ENCODE measurements at places on chromosomes 13 and 19.
A peak's percentile ranks its signal among the peaks of the same experiment; 100 is the strongest.

GRCh38 chr19:18807861-18808331 lies 16.8 kb upstream of the COMP start:
- DNase-seq: no peak

DNA sequence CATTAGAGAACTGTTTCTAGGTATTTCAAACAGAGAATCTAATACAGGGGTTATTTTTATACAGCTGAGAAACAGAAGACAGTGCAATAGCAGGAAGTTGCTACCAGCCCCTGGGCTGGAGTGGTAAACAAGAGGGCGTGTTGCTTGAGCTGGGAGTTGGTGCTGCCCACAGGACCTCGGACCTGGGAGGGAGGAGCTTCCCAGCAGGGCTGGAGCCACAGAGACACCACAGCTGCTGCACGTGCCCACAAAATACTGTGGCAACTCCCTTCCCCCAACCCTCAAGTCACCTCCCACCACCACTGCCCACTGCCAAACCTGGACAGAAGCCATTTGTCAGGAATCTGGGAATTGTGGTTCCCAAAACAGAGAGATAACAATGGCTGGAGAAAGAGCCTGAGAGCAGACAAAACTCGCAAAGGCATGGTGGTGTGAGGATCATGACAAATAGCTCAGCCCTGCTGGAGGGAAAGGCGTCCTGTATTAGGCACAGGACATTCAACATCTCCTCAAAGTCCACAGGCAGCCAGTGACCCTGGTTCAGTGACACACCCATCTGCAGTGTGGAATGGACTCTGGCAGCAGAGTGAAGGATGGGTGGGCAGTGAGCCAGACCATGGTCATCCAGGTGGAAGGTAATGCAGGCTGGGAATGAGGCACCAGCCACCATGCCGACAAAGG lies 57.2 kb downstream of the SPATA13 start:
- DNase-seq: peak; percentile 57

- no peak for DNase-seq
Measured at GRCh38 chr13:101272886-101273285, 143.4 kb downstream of the NALCN start.

GRCh38 chr13:93502987-93503615 lies 276.5 kb downstream of the GPC6 start:
- DNase-seq: no peak

- DNase-seq: no peak
Measured at GRCh38 chr13:54799621-54800226, 1771.1 kb downstream of the OLFM4 start.

DNA sequence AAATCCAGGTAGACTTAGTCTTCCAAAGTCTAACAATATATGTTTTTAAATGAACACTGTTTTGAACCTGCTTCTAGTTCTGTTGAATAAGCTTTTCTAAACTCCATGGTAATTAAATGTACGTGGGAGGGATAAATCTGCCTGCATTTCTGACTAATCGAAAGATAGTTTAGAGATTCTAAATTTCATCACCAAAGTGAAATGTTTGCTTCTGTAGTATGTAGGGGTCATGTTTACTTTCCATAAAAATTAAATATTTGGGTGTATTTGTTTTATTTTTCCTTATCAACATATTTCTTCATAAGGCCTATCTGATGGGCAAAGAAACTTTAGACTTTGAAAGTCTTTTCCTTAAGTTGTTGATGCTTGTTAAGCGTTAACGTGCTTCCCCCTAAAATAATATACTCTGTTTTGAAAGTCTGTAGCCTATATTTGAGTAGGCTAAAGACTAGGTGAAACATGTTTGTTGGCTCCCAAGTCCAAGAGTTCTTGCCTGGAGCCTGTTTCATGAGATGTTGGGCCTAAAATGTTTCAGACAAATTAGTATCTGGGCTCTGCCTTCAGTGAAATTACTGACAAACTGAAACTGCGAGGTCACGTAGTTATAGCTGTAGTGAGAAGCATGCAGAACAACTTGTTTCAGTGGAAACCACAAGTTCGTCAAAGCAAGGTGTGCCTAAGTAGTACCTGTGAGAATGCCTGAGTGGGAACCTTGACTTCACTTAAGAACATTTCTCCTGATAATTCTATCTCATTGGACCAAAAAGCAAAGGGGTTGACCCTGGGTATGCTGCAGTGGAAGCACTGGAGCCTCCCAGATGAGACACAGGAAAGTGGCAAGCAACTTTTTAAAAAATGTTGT lies 126.2 kb downstream of the LMO7 start:
- DNase-seq: peak; percentile 71

DNA sequence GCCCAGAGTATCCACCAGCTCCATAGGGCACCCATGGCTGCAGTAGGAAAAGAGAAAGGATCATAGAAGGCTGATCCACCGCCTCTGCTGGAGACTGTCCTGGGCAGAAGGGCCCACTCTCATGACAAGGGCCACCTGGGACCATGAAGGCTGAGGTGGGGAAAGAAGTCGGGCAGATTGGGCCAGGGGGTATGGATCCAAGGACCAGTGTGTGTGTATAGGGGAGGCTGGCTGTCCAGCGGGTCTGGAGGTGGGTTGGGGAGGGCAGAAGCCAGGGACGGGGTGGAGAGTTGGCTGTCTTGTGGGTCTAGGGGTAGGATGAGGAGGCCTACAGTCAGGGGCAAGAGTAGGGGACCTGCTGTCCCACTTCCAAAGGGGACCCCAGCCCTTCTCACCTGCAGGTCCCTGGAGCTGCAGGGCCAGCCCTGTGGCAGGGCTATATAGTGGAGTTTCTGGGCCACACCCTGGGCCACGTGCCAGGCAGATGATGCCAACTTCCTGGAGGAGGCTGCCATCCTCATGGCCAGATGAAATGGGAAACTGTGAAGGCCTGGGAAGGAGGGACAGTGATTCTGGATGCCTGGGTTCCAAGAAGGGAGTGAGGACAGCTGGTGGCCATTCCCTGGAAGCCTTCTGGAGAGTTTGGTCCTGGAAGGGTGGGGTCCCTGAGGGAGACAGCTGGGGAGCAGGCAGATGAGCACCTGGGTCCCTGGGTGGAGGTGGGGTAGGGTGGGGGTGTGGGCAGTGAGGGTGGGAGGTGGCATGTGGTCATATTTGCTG lies at the start of gene FCGBP:
Gene FCGBP, minus strand, starts transcription at position 51 of the 780 bp plus-strand sequence.
- no peak for DNase-seq

DNA sequence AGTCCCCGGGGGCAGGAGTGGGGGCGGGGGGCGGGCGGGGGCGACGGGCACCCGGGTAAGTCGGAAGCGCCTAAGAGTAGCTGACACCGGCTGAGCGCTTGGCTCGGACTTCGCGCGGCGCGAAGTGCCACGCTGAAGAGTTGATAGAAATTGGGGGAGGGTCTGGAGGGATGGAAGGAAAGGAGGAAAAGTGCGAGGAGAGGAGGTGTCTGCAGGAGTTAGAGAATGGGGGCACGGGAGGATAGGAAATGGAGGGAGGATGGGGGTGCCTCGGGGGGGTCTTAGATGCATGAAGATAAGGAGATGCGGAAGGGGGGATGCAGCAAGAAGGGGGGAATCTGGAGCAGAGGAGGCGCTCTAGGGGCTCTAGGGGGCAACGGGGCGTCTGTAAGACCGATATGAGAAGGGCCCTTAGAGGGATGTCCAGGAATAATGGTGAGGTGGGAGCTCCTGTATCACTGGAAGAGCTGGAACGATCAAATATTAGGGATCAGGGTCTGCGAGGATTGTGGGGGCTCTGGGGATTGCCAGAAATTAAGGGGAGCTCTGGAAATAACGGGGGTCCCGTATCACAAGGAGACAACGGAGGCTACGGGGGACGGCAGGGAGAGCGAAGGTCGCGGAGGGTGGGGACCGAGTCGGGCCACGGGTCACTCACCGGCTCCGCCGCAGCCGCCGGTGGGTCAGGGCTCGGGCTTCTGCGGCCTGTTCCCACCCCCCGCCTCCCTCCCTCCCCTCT lies at the start of gene MYPOP:
Gene MYPOP, minus strand, starts transcription at position 702 of the 739 bp plus-strand sequence. CDS start 840 bp downstream, outside the sequence.
- DNase-seq: no peak

GRCh38 chr19:49150106-49150943 lies 4.9 kb downstream of the HRC start:
- peak; percentile 75 for DNase-seq

- no peak for DNase-seq
Measured at GRCh38 chr13:26015271-26016125, 36.3 kb downstream of the SHISA2 start.

All from kidney tubule cell (primary cell).